ENCODE measurements at places on chromosomes 16 and 17. TPM values are rescaled to one million over a fixed set of nuclear protein-coding genes. Genes with fewer than 3 reads are reported as not detected.

DNA sequence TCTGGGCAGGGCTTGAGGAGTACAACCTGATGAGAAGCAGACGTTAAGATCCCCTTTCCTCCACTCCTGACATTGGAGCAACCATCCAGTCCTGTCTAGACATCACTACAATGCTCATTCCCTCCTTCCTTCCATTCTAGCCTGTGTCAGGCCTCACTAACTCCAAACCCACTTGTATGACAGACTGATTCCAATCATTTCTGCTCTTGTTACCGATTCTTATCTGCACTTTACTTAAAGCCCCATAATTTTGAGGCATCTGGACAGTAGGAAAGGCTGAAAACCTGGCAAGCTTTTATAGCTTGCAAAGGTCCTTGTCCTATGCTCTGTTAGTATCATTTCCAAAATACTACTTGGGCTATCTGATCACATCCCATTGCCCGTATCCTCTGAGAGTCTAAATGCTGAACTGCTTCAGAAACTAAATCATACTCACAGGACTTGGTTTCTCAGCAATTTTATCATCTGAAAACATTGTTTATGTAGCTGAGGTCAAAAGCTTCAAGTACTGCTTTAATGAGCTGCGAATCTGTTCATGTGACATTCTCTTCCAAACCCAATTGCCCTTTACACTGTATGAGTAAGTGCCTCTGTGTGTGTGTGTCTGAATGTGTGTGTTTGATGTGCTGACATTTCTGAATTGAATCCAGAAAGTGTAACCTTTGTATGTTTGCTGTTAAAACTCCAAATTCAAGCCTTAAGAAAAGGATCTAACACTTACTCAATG is 57.2 kb upstream of the CACNG3 start:
- no peak for DNase-seq

Gene TEKT1
- not detected for total RNA-seq

- no peak for DNase-seq
Measured at GRCh38 chr17:72937707-72938106, 154.8 kb downstream of the SLC39A11 start.

DNA sequence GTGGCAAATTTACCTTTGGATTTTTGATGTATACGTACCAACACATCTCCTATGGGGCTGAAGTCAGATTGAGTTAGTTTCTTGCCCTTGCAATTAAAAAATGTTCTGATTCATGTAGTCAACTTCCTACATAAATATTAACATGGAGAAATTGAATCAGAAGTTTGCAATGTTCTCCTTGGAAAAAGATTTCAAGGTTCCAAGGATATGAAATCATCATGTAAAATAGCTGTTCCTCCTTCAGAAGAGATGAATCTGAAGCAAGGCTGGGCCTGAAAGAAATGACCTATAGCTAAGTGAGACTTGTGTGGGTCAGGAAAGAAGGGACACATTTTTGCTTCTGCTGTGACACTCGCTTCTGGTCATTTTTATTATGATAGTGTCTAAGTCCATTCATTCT is 131.7 kb downstream of the RGS9 start:
- no peak for DNase-seq

Gene GPR179
- 0.06 TPM for total RNA-seq

DNA sequence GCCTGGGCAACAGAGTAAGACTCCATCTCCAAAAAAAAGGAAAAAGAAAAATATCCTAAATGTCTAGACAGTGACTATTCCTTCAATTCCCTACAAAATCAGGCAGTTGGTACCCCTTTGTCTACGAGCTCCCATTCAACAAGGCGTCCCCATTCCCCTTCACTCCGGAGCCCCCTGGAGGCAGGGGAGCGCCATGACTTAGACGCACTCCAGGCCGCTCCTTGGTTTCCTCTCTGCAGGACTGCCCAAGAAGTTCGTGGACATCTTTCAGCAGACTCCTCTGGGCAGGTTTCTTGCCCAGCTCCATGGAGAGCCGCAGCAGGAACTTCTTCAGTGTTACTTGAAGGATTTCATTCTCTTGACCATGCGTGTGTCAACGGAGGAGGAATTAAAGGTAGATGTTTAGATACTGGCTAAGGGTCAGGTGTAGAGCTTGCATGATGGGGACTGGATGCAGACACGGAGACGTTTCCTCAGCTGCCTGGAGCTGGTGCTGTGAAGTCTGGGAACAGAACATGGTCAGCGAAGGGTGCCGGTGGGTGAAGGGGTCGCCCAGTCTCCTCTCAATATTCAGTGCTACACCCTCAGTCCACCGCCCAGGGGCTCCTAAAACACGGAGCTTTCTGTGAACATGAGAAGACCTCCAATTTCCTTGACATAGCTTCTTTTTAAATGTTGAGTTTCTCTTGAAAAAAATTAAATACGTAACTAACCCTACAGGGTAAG is 53.3 kb upstream of the ENDOV start:
- DNase-seq, result peak; percentile 37

DNA sequence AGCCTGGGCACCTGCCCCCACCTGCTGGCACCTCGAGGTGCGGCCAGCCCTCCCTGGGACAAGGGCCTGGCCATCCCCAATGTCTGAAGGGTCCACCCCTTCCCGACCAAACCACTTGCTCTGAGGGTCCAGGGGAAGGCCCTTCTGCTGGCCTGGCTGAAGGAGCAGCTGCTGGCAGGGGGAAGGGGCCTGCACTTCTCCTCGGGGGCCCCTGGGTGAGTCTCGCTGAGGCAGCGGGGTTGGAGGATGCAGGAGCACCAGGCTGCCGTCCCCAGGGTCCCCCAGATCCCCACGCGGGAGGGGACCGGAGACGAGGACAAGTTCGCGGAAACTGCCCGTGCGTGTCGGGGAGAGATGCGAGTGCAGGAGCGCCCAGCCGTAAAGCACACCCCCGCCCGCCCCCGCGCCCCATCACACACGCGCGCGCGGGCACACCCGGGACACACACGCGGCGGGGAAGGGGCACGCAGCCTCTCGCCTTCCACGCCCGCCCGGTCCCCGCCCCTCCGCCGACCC is 725 bp upstream of the CACNA1H start:
- peak; percentile 44 for DNase-seq

- DNase-seq, result no peak
Measured at GRCh38 chr17:39349246-39349645, 52.2 kb downstream of the FBXL20 start.

- peak; percentile 81 for DNase-seq
Measured at GRCh38 chr16:71883849-71884638, at the start of gene ZNF821. ZNF821 (minus strand) TSS chr16:71884182; CDS start chr16:71879946, 4,236 bp downstream.

Gene MYADML2
- not detected for total RNA-seq

DNA sequence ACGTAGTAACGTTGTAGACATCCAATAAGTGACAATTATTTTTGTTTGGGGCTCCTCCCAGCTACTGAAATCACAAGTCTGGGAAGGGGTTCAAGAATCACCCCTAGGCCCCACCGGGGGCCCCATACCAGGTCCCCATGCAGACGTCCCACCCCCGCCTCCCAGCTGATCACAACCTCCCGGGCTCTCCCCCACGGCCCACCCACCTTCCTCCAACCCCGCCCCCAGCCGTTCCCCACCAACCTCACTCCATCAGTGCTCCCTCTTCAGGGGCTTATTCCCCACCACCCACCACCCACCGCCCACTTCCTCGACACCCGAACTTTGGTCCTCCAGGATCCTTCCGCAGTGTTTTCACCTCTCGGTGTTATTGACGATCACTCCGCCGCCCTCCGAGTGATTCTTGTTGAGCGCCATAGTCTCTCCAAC is 240 bp downstream of the WBP2 start:
- DNase-seq, result no peak

Gene HSPB9
- 0.36 TPM for total RNA-seq

Data from activated naive CD8-positive, alpha-beta T cell treated with anti-CD3 and anti-CD28 coated beads, Interleukin-2, amount 10 ng/mL, durations not matched to agents 7 days and 5 days (primary cell).